ENCODE measurements at places on chromosomes 2 and 18. TPM values are rescaled to one million over a fixed set of nuclear protein-coding genes. Genes with fewer than 3 reads are reported as not detected.

DNA sequence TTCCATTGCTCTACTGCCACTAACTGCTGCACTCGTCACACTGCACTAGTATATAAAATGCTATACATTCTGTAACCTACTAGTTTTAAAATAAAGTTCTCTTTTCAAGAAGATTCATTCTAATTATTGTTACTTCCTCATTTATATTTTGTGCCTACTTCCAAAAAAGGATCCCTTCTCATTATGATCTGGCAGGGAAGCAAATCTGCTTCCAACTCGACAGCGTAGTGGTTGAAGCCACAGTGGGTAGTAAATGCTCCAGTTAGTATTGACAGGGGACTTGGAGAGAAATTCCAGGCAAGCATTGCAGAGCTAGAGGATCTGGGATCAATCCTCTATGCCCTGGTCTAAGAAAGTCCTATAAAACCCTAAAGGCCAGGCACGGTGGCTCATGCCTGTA lies 53.3 kb upstream of the AP1S3 start:
- no peak for DNase-seq
- H3K36me3 ChIP-seq: peaks cover 31% of the 10 kb centered on the region
- no peak overlapping the region for H3K4me3 ChIP-seq
- H3K27ac ChIP-seq: no peak overlapping the region
- H3K4me1 ChIP-seq: no peaks in the 10 kb centered on the region
- H3K27me3 ChIP-seq: no peaks in the 10 kb centered on the region

- no peak overlapping the region for H3K4me3 ChIP-seq
- H3K27ac ChIP-seq: no peak overlapping the region
- no peaks in the 10 kb centered on the region for H3K27me3 ChIP-seq
- no peak for DNase-seq
Measured at GRCh38 chr2:225120186-225120585, 77.9 kb upstream of the DOCK10 start.

DNA sequence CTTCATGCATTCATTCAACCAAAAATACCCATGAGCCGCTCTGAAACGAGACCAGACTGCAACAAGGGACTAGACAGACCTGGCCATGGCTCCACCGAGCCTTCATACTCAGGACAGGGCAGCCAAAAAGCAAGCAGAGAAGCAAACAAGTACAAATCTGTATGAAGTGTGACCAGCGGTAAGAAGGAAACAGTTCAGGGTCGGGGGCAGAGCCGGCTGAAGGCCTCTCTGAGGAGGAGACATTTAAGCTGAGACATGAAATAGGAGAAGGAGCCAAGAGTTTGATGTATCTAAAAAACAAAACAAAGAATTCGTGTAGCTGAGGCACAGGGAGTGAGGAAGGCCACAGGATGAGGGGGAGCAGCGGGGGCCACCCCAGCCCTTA lies 21.3 kb upstream of the SLC66A3 start:
- H3K27me3 ChIP-seq: no peaks in the 10 kb centered on the region
- H3K36me3 ChIP-seq: no peaks in the 10 kb centered on the region
- no peak for DNase-seq
- H3K4me3 ChIP-seq: peak overlapping the region; percentile 61
- H3K27ac ChIP-seq: no peak overlapping the region
- peaks cover 9% of the 10 kb centered on the region for H3K4me1 ChIP-seq

- H3K4me1 ChIP-seq: peaks cover 35% of the 10 kb centered on the region
- no peaks in the 10 kb centered on the region for H3K36me3 ChIP-seq
- peak overlapping the region; percentile 98 for H3K4me3 ChIP-seq
- no peaks in the 10 kb centered on the region for H3K27me3 ChIP-seq
- no peak for DNase-seq
Measured at GRCh38 chr2:96207774-96208142, 869 bp downstream of the STARD7 start.

DNA sequence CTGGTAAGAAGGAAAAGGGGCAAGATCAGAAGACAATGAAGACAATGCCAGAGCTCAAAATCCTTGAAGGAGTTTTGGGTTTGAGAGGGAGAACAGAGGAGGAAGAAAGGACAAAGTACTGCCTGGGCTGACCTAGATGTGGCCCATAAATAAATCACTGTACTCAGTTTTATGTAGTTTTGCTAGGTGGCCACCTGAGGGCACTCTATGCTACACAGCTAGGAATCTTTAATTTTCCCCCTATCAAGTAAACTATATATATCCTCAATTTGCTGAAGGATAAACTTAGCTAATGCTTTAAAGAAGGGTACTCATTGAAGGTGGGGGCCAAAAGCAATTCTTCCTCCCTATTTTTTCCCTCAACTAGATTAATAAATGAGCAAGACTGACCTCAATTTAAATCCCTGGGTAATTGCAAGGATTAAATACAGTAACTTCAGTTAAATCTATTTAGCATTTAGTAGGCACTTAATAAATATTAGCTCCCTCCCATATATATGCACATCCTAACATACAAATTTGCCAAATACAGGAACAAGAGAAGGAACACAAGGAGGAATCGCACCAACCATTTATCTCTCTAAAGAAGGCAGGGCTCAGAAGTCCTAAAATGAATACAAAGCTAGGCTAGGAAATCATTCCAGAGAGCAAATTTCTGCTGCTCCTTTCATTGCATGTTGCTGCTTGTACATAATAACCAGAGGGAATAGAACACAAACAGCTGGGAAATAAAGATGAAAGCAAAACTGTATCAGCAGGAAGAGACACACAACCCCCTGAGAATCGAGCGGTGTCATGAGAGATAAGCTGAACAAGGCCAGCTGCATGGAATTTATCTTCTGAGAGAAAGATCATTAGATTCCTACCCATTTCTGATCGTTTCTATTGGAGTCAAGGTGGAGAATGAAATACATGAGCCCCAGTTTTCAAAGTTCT lies 540.1 kb downstream of the NRXN1 start:
- peak overlapping the region; percentile 20 for H3K4me3 ChIP-seq
- peak; percentile 59 for DNase-seq
- H3K27ac ChIP-seq: no peak overlapping the region
- H3K27me3 ChIP-seq: no peaks in the 10 kb centered on the region
- no peaks in the 10 kb centered on the region for H3K36me3 ChIP-seq

- 0 out of 2 replicates have a peak, but pooled peaks cover 5% of the 10 kb centered on the region for H3K4me1 ChIP-seq
- no peaks in the 10 kb centered on the region for H3K36me3 ChIP-seq
- no peak overlapping the region for H3K4me3 ChIP-seq
- DNase-seq: no peak
Measured at GRCh38 chr2:133599211-133599803, 31.0 kb upstream of the NCKAP5 start.

DNA sequence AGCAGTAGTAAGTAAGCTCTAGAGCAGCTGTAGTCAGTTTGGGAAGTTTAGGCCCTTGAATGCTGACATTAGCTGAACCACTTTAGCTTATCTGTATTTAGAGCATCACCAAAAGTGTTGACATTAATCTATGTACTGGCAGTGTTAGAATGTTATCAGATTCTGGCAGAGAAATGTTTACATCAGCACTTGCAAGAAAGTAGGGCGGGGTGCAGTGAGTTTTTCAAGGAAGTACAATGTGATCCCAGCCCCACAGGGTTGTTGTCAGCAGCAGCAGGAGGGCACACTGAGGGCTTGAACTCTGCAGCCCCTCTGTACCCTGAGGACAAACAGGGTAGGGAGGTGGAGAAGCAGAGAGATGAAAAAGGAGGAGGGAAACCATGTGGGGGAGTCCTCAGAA lies 35.5 kb upstream of the RMP24 start:
- no peaks in the 10 kb centered on the region for H3K27me3 ChIP-seq
- H3K36me3 ChIP-seq: peaks cover 15% of the 10 kb centered on the region
- H3K4me1 ChIP-seq: peaks cover 14% of the 10 kb centered on the region

DNA sequence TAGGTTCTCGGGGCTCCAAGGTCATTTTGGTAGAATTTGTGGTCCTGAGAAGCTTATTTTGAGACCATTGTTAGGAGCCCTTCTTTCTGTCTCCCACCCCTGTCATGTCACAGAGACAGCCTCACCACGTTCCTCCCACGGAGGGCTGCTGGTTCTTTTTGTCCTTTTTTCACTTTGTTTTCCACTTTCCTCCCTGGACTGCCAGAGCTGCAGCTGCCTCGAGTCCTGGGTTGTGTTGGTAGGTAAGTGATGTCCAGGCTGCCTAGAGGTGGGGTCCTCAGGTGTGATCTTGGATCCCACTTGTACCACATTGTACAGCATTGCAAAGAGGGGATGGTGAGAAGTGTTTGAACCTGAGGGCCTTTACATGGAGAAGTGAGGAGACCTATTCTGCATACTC lies 130.2 kb upstream of the EML6 start:
- H3K4me3 ChIP-seq: no peak overlapping the region
- peaks cover 32% of the 10 kb centered on the region for H3K4me1 ChIP-seq
- no peaks in the 10 kb centered on the region for H3K36me3 ChIP-seq
- no peak overlapping the region for H3K27ac ChIP-seq

- H3K4me3 ChIP-seq: no peak overlapping the region
- no peak for DNase-seq
- no peaks in the 10 kb centered on the region for H3K27me3 ChIP-seq
- H3K36me3 ChIP-seq: no peaks in the 10 kb centered on the region
- no peaks in the 10 kb centered on the region for H3K4me1 ChIP-seq
Measured at GRCh38 chr2:217535957-217536708, 466.7 kb downstream of the TNS1 start.

GRCh38 chr18:6414118-6414722 lies 491 bp downstream of the L3MBTL4 start:
- H3K27ac ChIP-seq: no peak overlapping the region
- H3K4me3 ChIP-seq: peak overlapping the region; percentile 78
- no peaks in the 10 kb centered on the region for H3K36me3 ChIP-seq

GRCh38 chr2:143329288-143329687 lies 200.1 kb downstream of the ARHGAP15 start:
- H3K27ac ChIP-seq: no peak overlapping the region
- no peaks in the 10 kb centered on the region for H3K27me3 ChIP-seq
- DNase-seq: no peak
- H3K4me3 ChIP-seq: no peak overlapping the region

- H3K4me3 ChIP-seq: no peak overlapping the region
- H3K36me3 ChIP-seq: no peaks in the 10 kb centered on the region
- H3K27me3 ChIP-seq: no peaks in the 10 kb centered on the region
- H3K4me1 ChIP-seq: no peaks in the 10 kb centered on the region
- DNase-seq: no peak
- no peak overlapping the region for H3K27ac ChIP-seq
Measured at GRCh38 chr2:128596396-128597120, 277.9 kb upstream of the HS6ST1 start.

GRCh38 chr2:241877197-241877685 lies 7.7 kb downstream of the RTP5 start:
- no peaks in the 10 kb centered on the region for H3K36me3 ChIP-seq
- H3K4me3 ChIP-seq: no peak overlapping the region
- H3K4me1 ChIP-seq: peaks cover 11% of the 10 kb centered on the region
- no peaks in the 10 kb centered on the region for H3K27me3 ChIP-seq
- no peak for DNase-seq

KYNU gene
- 0.50 TPM for total RNA-seq

IL36G gene
- 0.70 TPM for total RNA-seq

SERPINB12 gene
- total RNA-seq: not detected

SGPP2 gene
- total RNA-seq: not detected

All from GM23338 (cell line).